NCI-H2227 treated with DMSO at 0.1 percent for 48 hours (cell line): ENCODE measurements at places on chromosomes 6 and 20.

DNA sequence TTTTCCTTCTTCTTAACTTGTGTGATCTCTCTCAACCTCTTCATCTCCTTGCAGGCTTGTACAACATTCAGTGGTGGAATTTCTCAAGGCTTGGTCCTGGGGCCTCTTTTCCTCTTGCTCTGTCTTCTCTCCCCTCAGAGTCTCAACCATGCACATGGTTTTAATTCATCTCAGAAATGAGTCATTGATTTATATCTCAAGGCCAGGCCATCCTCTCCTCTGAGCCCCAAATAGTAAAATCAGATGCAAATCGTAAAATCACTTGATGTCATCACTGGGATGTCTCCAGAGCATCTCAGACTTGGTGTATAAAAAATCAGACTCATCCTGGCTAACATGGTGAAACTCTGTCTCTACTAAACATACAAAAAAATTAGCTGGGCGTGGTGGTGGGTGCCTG lies 85.0 kb downstream of the FNDC1 start:
- no peak for DNase-seq

GRCh38 chr6:159400826-159401225 lies 231.6 kb downstream of the FNDC1 start:
- no peak for DNase-seq

DNA sequence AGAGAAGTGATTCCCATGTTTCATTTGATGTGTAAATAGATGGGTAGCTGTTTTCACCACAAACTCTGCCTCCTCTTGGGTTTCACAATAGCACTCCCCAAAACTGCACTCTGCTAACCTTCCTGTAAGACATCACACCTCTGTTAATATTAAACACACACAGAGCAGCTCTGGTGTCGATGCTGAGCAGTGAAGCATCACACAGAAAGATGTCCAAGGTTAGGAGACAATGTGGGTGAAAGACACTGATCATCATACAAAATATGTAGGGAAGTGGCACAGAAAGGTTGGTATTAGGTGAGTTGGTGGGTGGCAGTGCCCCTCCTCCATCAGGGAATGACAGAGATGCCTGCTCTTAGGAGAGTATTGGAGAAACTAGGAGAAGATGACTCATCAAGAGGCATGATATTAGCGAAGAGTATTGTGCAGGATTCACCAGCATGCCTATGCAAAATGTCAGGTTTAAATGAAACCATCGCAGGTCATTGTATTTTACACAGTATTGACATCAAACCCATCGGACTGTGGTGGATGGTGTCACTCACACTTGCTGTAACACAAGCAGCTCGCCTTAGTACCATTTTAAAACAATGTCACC lies 199.7 kb downstream of the TBXT start:
- DNase-seq = no peak

GRCh38 chr6:40899684-40900155 lies 139.3 kb downstream of the UNC5CL start:
- no peak for DNase-seq

GRCh38 chr20:35598899-35599775 lies 16.5 kb upstream of the SPAG4 start:
- no peak for DNase-seq

- no peak for DNase-seq
Observed at GRCh38 chr20:49297605-49298530, 20.0 kb upstream of the ZNFX1 start.

- no peak for DNase-seq
Observed at GRCh38 chr6:167826896-167827582, at the start of gene AFDN. Gene AFDN (plus strand): TSS chr6:167826911. CDS start chr6:167827133, 222 bp downstream.

GRCh38 chr6:31940256-31940664 lies 5.6 kb upstream of the CFB start:
- no peak for DNase-seq

DNA sequence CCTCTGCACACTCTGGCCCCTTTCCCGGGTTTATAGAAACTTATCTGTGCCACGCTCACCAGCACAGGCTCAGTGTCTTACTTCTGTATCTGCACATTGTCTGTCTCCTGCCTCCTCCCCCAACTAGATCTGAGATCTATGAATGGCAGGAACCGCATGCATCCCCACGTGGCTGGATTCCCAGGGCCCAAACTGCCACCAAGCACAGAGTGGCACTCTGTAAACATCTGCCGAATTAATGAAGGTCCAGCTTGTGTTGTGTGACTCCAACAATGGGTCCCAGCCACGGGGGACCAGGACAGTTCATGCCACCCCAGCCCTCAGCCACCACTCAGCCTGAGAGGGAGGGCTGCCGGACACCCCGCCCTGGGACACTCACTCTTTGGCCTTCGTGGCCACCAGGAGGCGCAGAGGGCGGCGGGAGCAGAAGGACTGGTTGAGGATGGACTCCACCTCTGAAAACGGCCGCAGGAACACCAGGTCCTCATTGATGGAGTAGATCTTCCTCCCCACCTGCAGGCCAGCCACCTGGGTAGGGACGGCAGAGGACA lies 171.1 kb downstream of the PREX1 start:
- no peak for DNase-seq

DNA sequence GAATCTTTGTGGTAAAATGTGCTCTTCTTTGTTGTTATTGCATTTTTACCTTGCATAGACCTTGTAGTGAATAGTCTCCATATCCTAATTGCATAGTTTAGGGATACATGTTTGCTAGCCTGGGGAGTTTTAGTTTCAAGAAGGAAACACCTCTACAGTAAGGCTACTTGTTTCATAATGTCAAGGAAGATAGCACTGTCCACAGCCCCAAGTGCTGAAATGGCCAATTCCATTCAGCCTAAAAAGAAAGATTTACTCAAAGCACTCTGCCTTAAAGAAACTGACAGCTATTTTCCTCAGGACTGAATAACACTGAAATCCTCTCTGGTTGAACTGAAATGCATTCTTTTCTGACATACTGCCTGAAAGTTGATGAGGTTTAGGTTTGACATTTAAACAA lies 2.6 kb downstream of the HCRTR2 start:
- no peak for DNase-seq

DNA sequence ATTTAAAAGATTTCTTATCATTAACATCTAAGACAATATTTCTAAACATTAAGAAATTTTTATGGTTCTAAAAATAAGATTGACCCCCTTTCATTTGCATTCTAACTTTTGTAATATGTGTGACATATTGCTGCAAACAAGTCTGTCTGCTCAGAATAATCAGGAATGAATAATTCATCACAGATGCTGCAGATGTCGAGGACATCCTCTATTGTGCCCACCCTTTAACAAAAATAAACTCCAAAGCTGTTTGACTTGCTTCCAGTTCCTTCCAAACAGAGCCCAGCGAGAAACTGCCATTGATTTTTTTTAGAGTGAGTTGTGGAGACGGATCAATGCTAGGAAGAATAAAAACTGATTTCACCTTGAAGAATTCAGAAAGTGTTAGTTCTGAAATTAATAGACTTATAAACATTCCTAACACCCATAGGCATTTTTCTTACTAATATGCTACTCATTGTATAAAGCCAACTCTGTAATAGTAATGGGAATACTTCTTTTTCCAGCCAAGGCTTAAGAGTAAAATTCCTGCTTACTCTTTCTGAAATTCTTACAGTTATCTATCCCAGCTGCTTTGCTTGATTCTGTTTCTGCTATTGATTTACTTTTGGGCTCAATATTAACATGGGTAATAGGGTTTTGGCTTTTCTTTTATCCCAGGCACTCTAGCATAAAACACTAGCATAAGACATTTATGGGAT lies 244.8 kb upstream of the FAM83B start:
- no peak for DNase-seq

- DNase-seq = no peak
Observed at GRCh38 chr6:82534876-82535275, 171.3 kb downstream of the TPBG start.

- DNase-seq = no peak
Observed at GRCh38 chr20:11271319-11271718, 597.5 kb upstream of the JAG1 start.

DNA sequence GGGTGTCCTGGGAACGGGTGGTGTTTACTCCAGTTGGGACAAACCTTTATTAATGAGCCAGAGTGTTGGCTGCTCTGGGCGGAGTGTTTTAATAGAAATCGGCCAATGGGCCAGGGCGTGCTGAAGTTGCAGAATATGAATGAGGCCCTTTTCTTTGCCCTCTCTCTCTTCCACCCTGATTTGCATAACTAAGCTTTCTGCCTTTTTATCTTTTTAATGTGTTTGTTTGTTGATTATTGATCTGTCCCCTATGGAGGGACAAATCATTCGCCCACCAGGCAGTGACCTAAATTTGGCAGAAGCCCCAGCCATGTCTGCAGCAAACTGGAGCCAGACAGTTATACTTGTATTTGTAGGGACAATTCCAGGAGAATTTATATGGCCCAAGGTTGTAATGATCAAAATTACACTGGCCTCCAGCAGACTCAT lies 420.9 kb downstream of the PREX1 start:
- DNase-seq = no peak

DNA sequence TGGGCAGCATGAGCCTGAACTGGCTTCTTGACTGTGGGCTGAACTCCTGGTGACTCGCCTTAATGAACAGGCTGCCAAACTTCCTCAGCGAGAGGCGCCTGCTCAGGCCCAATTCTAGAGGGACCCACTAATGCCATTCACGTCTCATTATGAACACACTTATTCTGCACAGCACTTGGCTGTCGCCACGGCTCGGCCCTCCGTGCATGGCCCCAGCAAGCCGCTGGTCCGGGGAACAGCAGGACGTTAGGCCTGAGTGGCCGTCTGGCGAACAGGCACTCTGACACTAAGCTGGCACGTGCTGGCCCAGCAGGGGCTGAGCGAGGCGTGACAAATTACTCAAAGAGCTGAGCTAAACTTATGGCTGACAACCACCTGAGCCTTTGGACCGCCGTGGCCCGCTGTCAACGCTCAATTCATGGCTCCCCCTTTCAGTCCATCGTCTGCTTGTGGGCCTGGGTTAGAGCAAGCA lies 45.9 kb downstream of the INSM1 start:
- no peak for DNase-seq

DNA sequence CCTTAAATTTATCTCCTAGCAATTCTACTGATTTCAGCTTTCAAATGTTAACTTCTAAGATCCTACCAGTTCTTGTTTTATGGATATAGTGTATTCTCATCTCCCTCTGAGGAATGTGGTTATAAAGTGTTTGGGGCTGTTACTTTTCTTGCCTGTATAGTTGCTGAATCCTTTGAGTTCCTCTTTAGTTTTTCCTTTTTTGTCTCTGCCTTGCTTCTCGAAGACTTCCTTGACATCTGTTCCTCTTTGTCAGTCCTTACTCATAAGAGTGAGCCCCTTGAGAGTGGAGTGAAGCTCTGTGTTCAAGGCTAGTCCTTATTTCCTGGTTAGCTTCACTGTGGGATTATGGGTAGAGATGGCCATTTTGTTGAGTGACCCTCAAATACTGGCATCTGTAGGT lies 84.6 kb downstream of the ELOVL4 start:
- DNase-seq = no peak

DNA sequence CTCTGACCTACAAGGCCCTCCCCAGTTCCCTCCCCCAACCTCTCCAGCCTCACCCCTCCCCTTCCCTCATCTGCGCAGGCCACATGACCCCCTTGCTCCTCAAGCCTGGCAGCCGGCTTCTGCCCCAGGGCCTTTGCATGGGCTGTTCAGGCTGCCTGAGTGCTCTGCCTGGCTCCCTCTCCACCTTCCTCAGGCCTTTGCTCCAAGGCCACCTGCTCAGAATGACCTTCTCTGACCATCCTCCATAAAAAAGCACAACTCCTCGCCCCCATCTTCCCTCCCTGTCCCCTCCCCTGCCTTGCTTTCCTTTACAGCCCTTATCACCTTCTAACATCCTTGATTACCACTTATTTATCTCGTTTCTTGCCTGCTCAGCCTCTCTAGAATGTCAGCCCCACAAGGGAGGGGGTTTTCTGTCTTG lies 38.7 kb downstream of the SPDEF start:
- no peak for DNase-seq

- DNase-seq = no peak
Observed at GRCh38 chr6:11960909-11961779, 51.0 kb upstream of the HIVEP1 start.

- DNase-seq = no peak
Observed at GRCh38 chr20:22581437-22582385, 2.7 kb downstream of the FOXA2 start.

GRCh38 chr20:56575157-56575556 lies 42.1 kb downstream of the FAM209B start:
- no peak for DNase-seq

DNA sequence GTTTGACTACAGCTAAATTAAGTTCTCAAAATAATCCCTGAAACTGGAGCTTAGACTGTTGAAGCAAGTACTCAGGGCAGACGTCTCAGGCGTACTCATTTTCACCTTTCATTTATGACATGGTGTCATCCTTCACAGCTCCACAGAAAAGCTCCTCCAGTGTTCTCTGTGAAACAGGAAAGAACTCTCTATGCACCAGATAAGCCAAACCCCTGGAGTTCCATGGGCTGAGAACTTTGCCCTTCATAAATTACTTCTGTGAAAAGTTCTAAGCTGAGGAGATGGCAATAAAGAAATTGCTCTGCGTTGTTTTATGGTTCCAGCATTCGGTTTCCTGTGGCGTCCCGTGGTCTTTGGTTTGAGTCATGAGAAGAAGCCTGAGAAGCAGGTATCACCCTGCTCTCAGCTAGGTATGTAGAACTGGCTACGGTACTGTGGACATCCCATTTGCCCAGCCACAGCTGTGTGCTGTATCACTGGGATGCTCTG lies 20.2 kb upstream of the RREB1 start:
- no peak for DNase-seq

- DNase-seq = no peak
Observed at GRCh38 chr6:108074057-108074358, 533 bp downstream of the OSTM1 start.

DNA sequence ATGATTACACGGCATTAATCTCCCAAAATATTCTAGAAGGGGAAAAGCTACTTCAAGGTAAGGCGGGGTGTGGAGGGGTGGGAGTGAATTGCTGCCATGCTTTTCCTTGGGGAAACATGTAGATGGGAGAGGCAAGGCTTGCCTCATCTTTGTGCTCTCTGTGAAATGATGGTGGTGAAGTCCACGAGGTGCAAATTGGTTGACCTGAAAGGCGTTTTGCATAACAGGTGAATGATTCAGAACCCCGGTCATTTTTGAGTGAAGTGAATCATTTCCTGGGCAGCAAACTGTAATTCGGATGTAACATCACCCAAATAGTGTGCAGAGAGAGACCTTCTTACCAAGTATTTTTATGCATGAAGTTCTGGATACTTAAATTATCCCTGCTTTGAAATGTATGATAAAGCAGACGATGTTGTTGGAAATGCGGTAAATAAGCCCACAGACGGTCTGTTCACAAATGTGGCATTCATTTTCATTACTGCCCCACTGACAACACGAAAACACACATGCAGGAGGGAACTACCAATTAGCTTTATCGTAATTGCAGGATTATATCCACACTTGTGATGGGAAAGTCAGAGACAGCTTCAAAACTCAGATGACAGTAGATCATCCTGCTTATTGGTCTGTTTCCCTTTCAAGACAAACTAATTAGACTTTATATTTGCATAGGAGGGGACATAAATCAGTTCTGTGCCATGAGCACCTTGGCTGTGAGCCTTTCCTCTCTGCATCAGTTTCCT lies 3.0 kb downstream of the CDH4 start:
- DNase-seq = no peak

GRCh38 chr6:49051281-49051680 lies 411.8 kb downstream of the MMUT start:
- no peak for DNase-seq
